ENCODE measurements at places on chromosomes 4 and X.

GRCh38 chr4:8846826-8847225 lies 24.8 kb downstream of the HMX1 start:
- DNase-seq, result no peak

DNA sequence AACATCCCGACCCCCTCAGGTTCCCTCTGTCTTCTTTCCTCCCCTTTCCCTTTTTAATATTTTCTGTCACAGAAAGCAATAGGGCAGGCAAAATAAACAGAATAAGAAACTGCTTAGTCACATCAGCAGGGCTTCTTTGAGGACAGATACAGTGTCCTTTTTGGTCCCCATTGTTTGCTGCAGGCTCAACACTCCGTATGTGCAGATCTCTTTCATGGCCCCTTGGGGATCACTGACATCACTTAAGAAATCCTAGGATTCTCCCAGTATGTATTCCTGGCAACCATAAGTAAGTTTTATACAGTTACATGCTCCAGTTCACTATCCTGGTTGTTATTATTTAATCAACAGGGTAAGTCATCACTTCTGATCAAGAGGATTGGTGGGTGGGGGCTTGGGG lies 448.0 kb downstream of the NKX6-1 start:
- DNase-seq, result no peak

- DNase-seq, result no peak
Measured at GRCh38 chr4:153126137-153126536, 78.1 kb upstream of the TRIM2 start.

DNA sequence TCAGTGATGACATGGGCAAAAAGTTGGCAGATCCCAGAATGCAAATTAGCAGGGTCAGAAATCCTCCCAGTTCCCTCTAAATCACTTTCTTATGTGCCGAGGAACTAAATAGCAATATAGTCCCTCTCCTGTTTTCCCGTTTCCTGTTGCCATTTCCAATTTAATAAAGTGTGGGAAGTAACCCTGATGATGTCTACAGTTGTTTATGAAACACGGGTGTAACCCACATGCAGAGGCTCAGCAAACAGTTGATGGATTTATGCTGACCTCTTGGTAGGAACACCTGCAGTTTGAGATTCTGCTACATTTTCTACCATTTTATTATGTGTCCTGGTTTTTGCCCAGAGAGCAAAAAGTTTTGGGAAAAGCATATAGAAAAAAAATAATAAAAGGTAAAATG lies 56.7 kb downstream of the FGFBP1 start:
- DNase-seq, result no peak

- DNase-seq, result peak; percentile 26
Measured at GRCh38 chrX:22357621-22358020, 84.9 kb downstream of the CBLL2 start.

DNA sequence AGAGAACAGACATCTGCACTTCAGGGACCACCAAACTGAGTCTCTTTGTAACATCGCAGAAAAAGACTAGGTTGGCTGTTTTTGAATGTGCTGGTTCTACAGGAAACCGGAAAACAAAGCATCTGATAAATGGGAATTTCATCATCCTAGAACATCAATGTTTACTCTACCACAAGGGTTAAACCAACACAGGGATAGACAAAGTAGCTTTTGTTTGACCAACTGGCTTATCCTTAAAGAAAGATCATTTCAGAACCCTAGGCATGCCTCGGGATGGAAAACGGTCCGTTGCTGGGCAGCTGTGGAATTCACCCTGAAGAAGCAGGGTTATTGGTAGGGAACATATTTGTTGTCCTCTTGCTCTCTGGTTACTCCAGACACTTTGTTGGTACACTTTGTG lies 2355.5 kb upstream of the AGA start:
- DNase-seq, result no peak

- no peak for DNase-seq
Measured at GRCh38 chr4:90078440-90078839, 48.8 kb upstream of the CCSER1 start.

DNA sequence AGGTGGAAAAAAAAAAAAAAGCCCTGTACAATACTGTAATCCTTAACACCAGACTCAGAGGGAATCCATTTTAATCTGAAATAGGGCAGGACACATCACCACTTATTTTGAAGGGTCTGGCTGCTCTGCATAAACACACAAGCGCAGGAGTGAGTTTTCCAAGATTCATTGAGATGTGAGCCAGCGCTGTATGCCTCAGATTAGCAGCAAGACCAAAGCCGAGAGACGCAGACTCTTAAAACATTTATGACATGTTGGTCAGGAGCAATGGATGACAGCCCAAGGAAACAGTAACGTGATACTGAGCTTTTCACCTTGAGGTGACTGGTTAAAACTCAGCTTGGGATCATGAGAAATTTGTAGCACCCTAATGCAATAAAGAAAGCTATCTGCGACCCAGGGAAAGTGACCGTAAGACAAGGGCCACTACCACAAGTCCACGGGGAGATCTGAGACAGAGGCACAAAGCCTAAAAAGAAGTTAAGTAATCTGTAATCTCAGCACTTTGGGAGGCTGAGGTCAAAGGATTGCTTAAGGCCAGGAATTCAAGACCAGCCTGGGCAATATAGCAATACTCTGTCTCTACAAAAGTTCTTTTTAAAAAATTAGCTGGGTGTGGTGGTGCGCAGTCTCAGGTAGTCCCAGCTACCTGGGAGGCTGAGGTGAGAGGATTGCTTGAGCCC lies 210.6 kb downstream of the COL25A1 start:
- DNase-seq, result no peak

- no peak for DNase-seq
Measured at GRCh38 chr4:95515589-95515988, 33.2 kb downstream of the UNC5C start.

DNA sequence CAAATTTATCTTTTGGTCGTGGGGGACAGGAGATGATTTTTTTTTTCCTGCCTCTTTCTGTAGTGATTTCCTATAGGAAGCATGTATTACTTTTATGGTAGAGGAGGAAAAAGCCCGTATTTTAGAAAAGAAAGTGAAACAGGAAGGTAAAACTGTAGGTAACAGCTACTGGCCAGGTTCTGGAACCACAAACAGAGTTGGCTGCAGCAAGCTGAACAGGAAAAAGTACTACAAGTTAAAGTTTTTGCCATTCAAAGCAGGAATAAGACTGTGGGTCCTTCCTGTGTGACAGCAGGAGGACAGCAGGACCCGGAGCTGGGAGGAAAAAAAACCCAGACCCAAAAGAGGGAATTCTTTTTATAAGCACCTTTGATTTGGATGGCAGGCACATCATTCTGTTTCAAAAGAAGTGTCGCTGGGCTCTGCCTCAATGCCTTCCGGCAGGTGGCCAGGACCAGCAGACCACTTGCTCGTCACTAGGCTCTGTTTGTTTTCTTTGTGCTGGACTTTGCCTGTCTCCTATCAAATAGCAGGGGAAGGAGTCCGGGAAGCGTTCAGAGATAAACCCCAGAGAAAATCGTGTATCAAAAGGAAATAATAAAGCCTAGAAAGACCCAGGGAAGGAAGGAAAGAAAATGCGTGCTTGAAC lies 277.9 kb downstream of the ADGRA3 start:
- no peak for DNase-seq

DNA sequence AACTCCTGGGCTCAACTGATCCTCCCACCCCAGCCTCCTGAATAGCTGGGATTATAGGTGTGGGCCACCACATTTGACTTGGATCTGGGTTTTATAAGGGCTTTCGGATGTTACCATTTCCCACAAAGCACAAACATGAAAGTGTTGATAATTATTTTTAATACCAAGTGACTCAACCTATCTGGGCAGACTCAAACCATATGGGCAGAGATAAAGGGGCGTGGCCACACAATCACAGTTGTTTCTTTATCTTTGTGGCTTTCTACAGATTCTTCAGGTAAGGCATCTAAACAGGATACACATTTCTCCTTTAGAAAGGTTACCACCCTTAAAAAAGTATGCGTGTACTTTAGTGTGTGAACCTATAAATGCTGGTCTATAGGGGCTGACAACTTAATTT lies 122.5 kb downstream of the ZNF827 start:
- no peak for DNase-seq

DNA sequence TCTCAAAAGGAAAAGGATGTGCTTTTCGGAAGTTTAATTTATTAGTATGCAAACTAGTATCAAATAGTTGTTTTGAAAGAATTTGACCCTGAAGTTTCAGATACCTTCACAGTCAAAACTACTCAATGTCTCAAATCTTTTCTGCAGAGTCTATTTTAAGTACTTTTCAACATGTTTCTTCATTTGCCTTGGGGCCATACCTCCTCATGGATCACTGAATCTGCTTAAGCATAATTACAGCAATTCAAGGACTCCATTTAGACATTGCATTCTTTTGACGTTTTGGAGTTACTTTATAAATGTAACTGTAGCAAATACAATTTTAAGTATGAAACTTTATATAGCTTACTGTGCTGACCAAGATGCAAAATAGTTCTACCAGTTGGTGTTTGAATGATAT lies 25.5 kb downstream of the PALLD start:
- no peak for DNase-seq

GRCh38 chrX:49792376-49792775 lies 36.7 kb upstream of the PAGE4 start:
- DNase-seq, result no peak

All from choroid plexus epithelial cell (primary cell).